ENCODE measurements at places on chromosomes 3 and 15.

DNA sequence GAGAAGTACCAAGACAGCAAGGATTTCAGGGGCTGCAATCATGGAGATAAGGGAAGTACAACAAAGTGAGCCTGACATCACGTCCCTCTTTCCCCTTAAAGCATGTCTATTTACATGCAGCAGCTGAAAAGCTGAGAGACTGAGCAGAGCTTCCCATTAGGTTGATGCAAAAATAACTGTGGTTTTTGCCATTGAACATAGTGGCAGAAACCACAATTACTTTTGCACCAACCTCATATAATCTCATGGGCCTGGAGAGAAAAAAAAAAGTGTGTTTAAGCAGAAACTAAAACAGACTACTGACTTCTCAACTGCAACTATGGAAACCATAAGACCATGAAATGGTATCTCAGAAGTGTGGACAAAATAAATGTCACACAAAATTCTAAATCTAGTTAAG, 48.3 kb downstream of the CCDC12 start:
- no peak for DNase-seq

- DNase-seq, result no peak
These were observed 23.3 kb upstream of the CHMP2B start for GRCh38 chr3:87203809-87204208.

DNA sequence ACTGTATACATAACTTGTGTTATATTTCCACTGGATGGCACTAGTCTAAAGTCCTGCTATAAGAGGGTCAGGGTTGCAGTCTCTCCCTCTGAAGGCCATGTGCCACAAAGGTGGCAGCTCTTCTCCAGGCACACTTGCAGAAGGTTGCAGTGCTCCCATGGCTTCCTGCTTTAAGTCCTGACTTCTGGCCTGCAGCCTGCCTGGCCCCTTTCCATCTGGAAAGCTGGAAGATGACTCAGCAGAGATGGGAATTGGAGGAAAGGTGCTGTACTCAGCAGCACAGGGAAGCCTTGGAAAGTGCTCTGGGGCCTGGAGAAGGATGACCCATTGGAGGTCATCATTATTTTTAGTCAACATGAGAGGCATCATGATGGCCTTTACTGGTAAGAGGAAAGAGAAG, 40.9 kb upstream of the MRPL3 start:
- no peak for DNase-seq

- no peak for DNase-seq
These were observed 439.3 kb upstream of the ARPP21 start for GRCh38 chr3:35200056-35200455.

DNA sequence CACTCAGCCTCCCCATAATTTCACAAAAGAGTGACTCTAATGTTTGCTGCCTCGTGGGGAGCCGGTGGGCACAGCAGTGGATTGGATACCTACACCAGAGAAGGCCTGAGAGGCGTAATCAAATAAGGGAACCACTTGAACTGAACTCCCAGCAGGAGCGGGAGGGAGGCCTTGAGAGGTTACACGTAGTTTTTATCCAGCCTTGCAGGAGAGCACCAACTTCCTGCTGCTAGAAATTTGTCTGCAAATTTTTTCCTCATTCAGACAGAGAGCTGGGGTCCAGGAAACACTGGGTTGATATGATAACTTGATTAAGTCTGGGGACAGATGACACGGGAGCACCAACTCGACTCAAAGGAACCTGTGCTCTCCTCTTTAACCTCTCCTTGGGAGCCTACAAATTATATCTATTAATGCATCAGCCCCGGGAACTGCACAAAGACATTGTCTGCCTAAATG, 69.8 kb downstream of the HES1 start:
- no peak for DNase-seq

DNA sequence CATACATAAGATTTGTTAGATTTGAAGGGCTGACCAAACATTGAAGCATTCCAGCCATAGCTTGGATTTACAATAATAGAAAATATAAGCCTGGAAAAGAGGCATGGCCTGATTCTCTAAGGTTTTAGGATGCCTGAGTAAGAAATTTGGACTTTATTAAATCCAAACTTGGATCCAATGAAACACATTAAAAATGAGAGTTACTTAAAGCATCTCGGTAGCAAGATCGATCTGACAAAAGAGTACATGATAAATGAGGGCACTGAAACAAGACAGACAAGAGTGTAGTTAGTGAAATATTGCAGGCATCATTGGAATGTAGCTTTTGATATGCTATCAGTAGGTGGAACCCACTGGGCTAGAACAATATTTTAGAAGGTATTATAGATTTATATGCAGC, 855.7 kb upstream of the DPPA4 start:
- DNase-seq, result no peak

DNA sequence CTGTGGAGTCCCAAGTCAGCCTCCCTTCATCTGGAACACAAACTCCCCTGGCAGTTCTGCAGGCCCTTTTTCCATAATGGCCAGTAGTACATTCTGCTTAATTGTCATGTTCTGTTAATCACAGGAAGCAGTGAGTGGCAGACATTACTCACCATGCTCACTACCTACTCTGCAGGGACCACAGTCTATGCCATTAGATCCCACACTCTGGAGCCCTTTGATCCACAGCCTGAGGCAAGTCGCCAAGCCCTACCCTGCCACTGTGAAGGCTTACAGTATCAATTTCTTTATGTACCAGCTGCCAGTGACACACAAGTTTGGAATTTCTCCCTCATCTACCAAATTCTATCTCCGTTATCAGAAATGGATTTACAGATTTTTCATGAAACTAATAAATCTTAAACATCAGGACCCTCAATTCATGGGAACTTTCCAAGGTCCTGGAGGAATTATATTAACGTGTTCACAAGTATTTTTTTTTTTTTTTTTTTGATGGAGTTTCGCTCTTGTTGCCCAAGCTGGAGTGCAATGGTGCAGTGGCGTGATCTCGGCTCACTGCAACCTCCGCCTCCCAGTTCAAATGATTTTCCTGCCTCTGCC, 20.6 kb upstream of the WWTR1 start:
- DNase-seq, result no peak

GRCh38 chr3:126961191-126961790, 21.6 kb upstream of the PLXNA1 start:
- DNase-seq, result no peak

DNA sequence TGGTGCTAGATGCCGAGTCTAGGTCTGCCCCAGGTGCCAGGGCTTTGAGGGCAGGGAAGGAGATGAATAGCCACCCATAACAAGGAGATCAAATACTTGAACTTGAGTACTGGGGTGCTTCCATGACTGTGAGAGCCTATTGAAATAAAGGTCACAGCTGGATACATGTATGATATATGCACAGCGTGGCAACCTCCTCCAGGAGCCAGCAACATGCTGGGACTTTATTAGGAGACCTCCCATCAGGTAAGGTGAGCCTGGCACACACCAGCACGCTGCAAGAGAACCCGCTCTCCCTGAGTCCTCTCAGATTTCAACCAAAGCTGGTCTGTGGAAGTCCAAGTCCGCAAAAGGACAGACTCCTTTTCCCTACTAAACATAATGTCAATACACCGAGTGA, 10.5 kb upstream of the HES1 start:
- DNase-seq, result no peak

DNA sequence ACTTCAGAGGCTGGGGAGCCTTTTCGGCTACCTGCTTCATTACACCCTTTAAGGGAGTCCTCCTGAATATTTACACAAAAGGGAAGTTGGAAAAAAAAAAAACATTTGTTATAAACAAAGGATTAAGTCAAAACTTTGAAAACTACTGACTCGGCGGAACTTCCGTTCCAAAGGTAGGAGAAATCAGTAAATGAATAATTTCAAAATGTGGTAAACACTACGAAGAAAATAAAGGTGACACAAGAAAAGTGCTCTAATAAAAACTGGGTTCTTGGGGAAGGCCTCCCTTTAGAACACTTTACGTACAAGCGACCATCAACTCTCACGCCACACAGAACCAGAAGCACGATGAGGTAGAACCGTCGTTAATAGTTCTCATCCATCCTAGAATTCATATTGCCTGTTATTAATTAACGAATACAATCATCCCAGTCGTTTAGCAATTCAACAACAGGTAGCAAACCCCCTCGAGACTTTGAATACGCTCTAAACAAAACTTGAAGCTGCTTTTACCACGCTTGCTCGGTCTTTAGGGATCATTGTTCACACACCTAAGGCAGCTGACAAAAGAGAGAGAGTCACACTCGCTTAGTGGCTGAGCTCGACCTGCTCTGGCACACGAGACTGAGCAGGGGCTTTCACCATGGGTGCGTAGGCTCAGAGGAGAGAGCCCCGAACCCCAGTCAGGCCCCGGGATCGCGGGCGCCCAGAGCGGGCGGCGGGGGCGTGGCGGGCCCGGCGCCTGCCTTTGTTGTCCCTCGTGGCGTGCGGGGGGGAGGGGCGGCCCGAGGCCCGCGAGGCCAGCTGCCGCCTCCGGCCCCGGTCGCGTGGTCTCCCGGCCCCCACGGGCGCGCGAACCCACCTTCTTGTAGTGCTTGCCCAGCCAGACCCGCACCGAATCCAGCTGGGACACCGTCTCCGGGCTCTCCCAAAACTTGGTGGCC, 680 bp downstream of the SMARCC1 start:
- no peak for DNase-seq

DNA sequence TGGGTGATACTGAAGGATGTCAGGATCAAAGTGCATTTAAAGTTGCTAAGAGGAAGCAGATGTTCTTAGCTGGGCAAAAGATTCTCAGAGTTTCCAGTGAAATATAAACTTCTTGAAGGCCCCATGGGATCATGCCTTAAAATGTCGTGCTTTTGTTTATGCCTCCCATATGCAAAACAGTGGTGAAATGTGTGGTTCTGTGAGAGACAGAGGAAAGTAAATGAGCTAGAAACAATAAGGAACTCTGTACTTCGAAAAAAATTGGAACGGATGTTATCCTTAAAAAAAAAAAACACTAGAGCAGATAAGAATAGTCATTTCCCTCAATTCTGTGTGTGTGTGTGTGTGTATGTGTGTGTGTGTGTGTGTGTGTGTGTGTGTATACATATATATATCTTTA, 497.0 kb upstream of the TBL1XR1 start:
- no peak for DNase-seq

DNA sequence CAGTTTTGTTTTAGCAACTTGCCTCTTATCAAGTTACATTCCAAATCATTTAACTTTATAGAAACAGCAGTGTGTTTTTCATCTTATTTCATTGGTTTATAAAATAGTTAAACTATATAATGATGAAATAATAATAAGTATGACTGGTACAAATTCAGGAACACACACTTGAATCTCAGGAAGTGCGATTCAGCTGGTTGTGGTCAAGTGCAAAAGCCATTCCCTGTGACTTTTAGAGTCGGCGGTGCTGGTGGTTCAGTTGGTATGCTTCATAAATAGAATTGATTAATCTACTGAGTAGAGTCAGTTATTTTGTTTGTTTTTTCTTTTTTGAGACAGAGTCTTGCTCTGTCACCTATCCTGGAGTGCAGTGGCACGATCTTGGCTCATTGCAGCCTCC, 22.7 kb downstream of the SACM1L start:
- DNase-seq, result no peak

DNA sequence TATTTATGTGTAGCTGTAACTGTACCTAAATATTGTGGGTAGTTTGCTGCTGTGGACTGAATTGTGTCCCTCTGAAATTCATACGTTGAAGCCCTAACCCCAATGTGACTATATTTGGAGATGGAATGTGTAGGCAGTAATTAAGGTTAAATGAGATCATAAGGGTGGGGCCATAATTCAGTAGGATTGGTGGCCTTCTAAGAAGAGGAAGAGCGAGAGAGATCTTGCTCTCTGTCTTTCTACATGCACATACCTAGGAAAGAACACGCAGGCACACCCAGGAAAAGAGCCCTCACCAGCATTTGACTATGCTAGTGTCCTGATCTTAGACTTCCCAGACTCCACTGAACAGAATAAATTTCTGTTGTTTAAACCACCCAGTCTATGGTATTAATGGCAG, 67.6 kb upstream of the CFAP20DC start:
- DNase-seq, result no peak

- no peak for DNase-seq
These were observed 96.4 kb upstream of the IL12A start for GRCh38 chr3:159892171-159892795.

DNA sequence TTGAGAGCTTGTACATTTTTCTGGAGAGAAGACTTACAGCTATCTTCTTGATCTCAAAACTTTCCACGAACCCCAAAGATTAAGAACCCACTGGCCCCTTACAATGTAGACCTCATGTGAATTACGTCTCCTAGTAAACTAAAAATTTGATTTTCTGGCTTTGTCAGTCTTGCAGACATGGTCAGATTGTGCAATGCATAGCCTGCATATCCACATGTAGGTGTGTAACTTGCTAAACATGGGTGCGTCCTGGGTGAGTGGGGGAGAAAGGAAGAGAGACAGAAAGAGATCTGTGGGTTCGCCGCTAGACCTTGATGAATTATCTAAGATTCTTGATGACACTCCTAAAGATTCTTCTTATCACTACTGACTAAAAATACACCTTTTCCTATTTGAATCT, 561.2 kb upstream of the MDFIC2 start:
- no peak for DNase-seq

DNA sequence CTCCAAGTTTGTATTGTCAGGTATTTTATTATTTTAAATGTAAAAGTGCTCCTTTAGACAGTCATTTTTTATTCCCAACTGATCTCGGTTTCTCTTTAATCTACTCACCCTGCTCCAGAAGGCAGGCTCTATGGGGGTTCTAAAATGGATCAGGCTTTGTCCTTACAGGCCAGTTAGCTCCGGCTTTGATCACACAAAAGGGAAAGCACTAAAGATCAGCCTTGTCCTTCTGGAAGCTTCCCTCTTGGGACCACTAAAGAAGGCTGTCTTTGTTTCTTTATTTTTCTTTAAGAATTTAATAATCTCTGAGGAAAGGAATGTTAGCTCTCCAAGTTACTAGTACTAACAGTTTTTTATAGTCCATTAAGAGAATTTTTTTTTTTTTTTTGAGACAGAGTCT, 560.5 kb upstream of the ZNF717 start:
- no peak for DNase-seq

DNA sequence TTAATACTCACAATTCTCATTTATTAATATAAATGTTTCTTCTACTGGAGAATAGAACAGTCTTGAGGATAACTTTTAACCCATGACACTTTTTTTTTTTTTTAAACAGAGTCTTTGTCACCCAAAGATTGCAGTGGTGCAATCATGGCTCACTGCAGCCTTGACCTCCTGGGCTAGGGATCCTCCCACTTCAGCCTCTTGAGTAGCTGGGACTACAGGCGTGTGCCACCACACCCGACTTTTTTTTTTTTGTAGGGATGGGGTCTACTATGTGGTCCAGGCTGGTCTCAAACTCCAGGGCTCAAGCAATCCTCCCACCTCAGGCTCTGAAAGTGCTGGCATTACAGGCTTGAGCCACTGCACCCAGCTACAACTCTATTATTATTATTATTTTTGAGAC, 34.5 kb downstream of the PIK3CB start:
- DNase-seq, result no peak

GRCh38 chr3:192570821-192571791, 156.2 kb downstream of the FGF12 start:
- DNase-seq, result no peak

GRCh38 chr3:46334741-46335478, 19.0 kb upstream of the CCR2 start:
- no peak for DNase-seq

GRCh38 chr3:114168150-114168549, 10.7 kb downstream of the DRD3 start:
- no peak for DNase-seq

- no peak for DNase-seq
These were observed 113.2 kb downstream of the PPP2R3A start for GRCh38 chr3:136078421-136079364.

GRCh38 chr3:178181784-178182183, 354.5 kb upstream of the KCNMB2 start:
- no peak for DNase-seq

- DNase-seq, result no peak
These were observed 46.3 kb downstream of the CEMIP start for GRCh38 chr15:80825361-80826030.
